Cortex of kidney (tissue), 1 donor: ENCODE measurements at places on chromosomes 3 and 15.

GRCh38 chr3:153320585-153321128, 158.6 kb downstream of the RAP2B start:
- no peak for DNase-seq

DNA sequence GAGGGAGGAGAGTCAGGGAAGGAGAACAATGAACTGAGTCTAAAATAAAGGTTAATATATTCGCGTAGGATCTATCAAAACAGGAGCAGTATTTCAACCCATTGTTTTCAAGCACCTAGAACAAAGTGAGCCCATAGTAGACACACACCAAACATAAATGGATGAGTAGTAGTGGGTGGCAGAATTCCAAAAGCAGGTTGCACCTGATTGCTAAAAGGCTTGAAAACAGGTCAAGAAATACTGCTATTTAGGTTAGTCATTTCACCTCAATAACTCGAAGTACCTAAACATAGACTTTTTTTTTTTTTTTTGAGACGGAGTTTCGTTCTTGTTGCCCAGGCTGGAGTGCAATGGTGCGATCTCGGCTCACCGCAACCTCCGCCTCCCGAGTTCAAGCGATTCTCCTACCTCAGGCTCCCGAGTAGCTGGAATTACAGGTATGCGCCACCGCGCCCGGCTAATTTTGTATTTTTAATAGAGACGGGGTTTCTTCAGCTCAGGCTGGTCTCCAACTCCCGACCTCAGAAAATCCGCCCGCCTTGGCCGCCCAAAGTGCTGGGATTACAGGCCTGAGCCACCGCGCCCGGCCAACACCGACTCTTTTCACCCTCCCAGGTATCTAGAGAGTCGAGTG, 855 bp upstream of the ABHD5 start:
- no peak for DNase-seq

- no peak for DNase-seq
These were observed 680.1 kb downstream of the EPHA3 start for GRCh38 chr3:89787485-89787884.

DNA sequence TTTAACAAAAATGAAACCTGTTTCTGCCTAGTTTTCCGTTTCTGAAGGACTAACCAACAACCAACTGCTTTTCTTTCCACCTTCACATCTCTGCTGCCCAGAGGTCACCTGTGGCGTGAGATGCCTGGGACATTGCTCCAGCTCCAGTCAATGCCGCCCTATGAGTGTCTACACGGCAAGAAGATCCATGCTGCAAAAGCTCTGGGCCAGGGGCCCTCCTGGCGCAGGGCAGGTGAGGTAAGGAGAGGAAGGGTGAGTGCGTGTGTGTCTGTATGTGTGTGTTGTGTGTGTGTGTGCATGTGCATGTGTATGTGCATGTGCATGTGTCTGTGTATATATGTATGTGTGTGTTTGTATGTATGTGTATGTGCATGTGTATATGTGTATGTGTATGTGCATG, 131.4 kb downstream of the NSMCE3 start:
- DNase-seq = no peak

GRCh38 chr3:125061170-125061569, 5.4 kb upstream of the HEG1 start:
- no peak for DNase-seq

DNA sequence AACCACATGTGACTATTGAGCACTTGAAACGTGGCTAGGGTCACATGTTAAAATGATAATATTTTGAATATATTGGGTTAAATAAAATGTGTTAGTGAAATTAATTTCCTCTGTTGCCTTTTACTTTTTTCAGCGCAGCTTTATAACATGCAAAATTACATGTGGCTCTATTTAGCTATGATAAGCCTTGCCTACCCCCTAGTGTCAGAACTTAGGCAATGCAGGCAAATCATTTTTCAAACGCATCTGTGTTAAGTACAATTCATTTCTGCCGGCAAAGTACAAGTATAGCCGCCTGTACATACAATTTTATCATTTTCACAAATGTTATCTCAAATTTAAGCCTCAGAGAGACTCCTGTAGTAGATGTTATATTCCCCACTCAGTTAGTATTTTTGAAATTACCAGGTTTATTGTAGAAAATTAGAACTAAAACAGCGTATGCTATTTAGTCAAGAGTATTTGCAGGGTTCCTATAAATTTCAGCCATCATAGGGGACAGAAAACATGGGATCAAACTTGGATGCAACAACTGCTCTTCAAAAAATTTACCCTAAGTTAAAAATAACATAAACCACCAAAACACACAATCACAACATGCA, 56.1 kb downstream of the TAFA4 start:
- DNase-seq = no peak

GRCh38 chr3:66480666-66481065, 20.2 kb downstream of the LRIG1 start:
- DNase-seq = no peak

GRCh38 chr3:52237657-52238172, 1.2 kb downstream of the TWF2 start:
- no peak for DNase-seq

GRCh38 chr3:182618981-182619591, 174.2 kb upstream of the ATP11B start:
- DNase-seq = no peak

- no peak for DNase-seq
These were observed 46.9 kb downstream of the WNT5A start for GRCh38 chr3:55440104-55440708.

GRCh38 chr15:38304481-38304880, 51.8 kb downstream of the SPRED1 start:
- DNase-seq = no peak

DNA sequence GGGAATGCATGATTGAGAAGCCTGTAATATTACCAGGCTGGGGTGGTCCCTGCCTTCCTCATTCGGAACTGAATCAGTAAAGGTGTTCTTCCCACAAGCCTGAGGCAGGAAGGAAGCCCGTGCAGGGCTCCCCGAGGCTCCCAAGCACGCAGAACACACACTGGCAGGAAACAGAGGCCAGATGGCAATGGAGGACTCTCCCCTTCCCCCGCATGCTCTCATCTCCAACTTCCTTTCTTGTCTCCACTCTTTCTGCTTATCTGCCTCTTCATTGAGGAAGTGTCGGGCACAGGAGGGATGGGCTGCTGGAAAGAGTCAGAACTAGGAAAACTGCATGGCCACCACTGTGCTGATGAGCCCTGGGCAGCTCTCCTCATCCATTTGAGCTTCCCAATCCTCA, 123.5 kb downstream of the NUP210 start:
- DNase-seq = no peak

DNA sequence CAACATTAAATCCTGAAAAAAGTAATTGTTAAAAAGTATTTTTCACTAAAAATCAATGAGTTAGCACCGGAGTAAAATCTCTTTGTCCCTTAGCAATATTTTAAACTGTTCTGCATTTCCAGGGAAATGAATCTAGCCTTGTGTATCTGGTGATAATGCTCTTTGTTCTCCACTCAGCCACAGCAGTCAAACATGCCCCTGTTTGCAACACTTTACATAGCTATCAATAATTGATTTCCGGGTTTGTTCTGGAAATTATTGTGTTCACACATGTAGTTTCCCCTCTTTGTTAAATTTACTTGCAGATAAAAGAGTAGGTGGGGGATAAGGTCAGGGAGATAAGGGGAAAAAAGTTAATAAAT, 3.6 kb upstream of the A4GNT start:
- DNase-seq = no peak

DNA sequence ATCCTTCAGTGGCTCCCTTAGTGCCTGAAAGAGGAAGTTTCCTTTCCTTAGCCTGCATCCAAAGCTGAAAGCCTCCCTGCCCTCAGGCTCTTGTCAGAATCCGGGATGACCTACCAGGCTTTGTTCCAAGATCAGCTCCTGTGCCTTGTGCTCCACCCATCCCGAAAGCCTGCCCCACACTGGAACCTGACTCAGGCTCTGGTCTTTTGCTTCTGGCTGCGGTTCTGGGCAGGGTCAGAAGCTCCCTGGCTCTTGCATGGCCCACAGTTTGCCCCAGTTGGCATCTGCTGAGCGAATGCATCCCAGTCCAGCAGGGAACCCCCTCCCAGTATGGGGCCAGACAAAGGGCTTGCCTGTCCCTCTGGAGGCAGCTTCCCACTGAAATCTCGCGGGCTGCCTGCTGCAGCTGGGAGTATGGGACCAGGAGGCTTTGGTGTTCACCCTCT, 25.9 kb upstream of the KIF23 start:
- no peak for DNase-seq

GRCh38 chr3:50325497-50326181, 2.4 kb downstream of the TUSC2 start:
- no peak for DNase-seq

- no peak for DNase-seq
These were observed 74.2 kb upstream of the POU1F1 start for GRCh38 chr3:87350367-87351199.

DNA sequence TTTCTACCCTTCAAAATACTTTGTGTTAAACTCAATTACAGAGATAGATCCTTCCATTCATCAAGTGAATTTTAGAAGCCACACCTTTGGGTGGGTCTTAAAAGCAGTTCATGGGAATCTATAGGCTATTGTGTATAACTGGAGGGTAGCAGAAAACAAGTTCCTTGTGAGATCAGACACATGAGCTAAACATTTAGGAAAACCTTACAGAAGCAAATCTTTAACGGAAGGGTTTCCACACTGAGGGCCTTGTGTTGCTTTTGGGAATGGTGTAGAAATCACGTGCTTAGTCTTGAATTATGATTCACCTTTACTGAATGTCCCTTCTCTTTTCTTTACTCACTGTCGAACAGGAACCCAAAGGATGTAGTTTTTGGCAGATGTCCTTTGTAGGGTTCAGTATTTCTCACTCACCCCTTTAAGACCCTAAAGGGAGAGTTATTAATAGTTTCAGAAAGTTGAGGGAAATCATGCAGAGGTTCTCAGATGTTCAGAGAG, 257.3 kb upstream of the CTDSPL start:
- no peak for DNase-seq

- DNase-seq = no peak
These were observed 47.3 kb downstream of the ITGA11 start for GRCh38 chr15:68384451-68385239.
